ENCODE measurements at places on chromosomes 2 and 18.

DNA sequence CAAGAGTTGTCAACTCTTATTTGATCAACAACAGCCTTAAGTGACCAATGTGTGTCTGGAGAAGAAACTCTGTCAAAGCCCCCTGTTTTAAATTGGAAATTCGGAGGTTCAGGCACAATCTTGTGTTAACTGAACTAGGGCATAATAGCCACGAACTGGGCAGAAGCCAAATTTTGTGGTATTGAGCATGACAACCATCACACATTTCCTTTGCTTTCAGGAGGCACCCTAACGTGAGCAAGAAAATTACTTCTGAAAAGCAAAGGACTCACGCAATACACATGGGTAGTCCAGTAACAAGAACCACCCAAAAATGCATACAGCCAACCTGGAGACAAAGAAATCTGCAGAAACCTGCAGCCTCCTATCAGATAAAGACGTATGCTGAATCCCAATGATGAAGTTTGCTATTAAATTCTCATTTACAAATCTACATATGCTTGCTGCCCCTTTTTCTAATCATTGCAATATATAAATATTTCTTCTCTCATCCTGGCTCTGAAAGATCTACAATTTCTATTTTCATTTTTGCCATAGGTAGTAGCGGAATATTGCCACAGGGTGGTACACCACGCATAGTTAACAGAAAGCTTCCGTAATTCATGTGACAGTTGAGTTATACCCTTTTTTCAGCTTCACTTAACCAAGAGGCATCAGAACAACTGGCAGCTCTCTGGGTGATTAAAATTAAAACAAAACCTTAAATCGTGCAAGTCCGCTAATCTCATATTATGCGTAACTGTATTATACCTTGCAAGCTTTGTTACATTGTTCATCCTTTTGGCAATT, 495.8 kb downstream of the NRXN1 start:
- DNase-seq, result no peak

DNA sequence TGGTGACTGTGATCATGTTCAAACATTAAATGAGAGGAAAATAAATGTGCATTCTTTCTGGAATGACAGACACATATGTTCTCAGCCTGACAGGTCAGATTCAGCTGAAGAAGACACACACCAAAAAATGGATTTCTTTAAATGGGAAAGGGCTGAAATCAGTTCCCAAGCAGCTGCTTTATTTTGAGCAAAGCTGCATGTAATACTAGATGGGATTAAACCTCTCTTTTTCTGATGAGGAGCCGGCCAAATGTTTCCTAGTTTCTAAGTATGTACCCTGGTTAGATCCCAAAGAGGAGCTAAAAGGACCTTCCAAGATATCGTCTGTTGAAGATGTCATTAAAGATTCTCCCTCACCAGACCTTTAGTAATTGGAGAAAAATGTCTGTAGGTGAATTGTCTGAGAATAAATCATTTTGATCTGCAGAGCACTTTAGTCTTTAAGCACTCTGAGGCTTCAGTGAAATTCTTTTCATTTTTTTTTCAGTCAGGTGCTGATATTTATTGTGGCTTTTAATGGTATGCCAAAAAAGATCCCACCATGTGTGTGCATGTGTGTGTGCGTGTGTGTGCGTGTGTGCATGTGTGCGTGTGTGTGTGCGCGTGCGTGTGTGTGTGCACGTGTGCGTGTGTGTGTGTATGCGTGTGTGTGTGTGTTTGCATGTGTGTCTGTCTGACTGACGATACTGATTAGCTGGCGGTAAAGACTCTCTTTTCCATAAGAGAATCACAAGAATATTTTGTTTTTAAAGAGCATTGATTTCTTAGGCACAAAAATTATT, 175.8 kb downstream of the IRS1 start:
- no peak for DNase-seq

DNA sequence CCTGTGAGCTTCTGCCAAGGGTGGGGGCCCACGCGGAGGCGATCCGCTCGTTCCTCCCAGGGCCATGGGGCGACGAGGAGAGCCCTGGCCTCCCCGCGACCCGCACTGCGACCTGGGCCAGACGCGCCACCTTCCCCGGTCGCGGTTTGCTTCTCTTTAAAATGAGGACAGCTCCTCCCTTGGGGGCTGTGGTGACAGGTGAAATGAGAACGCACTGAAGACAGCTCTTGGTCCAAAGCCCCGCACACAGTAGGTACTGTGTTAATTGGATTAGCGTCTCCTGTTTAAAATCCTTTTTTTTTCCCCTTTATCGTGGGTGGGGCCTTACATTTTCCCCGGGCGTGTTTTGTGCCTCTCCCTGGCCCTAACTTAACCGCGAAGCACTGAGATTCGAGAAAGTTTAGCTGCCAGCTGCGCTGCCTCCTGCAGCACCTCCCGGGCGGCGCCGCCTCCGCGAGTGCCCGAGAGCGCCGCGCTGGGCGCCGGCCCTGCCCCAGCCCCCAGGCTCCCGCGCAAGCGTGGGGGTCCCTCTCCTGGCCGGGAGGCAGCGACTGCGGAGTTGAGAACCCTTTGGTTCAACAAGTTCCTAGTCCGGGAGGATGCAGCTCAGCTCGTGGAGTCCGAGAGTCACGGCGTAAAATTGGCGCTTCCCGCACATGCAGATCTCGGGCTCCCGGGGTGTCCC, 1.1 kb downstream of the HPCAL1 start:
- DNase-seq, result peak; percentile 36

DNA sequence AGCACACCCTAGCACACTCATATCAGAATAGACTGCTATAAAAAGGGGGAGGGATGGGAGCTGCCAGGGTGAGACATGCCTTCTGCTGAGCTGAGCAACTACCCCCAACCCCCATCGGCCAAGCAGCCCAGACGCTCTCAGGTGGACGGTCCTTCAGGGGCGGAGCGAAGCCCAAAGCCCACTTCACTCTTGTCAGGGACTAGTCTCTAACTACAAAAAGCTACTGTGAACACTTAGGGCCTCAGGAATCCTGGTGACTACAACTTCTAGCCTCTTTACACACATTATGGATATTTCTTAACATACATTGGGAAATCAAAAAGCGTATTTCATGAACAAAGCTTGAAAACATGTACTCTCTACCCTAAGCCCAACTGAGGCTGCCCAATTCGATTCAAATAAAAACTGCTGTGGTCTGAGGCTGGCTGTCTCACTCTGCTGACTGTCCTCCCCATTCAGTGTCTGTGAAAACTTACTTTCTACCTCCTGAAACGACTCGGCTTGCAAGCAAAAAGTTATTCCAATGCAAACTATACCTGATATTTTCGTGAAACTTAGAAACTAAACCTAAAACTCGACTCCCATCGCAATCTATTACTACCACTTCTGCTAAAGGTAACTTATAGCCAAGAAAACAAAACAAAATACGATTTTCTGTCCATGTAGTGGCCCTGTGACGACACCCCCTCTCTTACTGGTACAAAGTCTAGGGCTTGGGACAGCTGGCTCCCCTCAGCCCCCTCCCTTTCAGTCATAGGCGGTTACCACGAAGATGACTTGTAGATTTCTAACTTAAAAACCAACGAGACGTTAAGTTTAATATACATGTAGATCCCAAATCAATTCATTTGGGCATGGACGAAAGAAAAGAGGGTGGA, 1.2 kb downstream of the SERTAD2 start:
- DNase-seq, result no peak

DNA sequence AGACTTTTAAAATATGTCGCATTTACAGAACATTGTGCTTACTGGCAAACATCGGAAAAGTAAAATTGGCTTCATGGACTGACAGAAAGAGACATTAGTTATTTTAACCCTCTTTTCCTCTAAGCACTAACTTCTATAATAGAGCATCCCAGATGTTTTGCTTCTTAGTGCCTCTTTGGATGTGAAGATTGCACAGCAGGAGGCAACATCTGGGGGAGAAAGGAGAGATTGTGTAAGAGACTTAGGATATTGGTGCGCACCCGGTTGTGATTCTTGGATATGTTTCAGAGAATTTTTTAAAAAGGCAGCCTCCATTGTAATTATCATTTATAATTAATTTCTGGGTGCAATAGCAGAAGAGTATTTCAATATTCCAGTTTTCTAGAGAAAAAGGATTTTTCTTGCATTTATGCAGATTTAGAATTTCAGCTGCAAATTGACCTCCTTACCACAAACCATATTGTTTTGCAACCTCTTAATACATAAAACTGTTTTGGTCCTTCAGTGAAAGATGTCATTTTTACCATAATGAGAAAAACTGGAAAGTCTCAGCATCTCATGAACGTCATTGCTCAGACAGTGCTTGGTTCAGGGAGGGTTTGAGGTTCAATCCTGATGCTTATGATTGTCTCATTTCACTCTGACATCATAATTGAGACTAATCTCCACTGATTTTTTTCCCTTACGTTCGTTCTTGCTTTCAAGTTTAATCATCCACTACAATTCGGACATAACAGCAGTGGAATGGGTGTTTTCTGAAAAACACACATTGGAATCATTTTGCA, 404.3 kb downstream of the ZNF521 start:
- no peak for DNase-seq

DNA sequence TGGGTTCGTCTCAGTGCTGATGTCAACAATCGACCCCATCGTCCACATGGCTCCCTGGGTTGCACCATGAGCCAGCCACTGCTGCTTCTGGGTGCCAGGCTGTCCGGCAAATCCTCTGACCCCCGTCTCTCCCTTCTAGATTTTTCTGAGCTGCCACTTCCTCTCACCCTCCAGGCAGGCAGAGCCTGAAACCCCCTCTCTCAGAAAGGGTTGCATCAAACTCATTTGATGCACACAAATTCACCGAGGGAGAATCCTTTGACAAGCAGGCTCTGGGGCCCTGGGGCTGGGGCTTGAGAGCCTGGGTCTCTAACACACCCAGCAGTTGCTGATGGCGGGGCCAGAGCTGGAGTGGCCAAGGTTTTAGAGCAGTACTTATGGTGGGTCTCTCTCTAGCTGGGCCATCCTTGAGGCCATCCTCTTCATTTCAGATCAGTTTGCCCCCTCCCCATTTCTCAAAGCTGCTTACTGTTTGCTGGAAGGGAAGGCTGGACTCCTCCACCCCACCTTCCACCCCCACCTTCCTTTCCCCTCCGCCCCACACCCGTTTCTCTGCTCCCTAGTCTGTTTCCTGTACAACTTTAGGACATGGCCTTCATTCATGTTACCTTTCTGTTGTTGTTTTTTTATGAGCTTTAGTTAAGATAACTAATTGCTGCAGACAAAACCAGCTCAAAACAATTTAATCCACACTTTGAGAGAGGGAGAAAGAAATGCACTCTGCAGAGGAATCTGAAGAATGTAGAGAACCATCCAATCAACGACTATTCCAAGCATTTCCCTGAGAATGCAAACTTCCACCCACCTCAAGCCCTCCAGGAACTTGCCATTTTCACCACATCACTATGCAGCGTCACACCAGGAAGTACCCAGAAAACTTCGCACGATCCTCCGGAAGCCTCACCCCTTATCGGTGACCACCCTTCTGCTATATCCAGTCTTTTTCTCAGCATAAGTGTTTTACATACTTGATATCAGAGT, 69.5 kb downstream of the ARL4C start:
- no peak for DNase-seq

DNA sequence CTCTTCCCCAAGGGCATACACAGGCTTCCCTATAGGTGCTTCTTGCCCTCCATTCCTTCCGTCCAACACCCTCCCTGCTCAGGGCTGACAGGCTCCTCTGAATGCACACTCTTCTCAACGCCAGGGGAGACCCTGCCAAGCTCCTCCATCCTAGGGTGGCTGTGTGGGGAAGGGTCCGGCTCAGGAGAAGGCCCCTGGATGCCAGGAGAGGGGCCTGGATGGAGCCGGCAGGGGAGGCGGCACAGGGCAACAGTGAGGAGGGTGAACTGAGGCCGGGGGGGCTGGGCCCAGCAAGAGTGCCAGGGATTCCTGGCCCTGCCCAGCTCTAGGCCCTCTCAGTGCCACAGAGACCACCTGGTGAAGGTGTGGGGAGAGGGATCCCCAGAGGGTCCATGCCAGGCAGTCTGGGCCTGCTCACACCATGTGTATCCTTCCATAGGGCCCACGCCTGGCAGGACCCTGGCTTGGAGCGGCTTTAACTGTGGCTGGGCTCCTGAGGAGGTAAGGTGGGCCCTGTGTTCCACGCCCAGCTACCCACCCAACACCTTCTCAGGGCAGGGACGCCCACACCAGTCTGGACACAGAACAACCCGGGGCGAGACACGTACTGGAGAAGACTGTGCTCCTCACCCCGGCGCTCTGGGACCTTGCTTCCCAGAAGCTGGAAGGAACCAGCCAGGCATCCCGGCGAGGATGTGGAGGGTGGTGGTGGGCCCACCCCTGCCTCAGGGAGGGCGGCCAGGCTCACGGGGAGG, 26.6 kb downstream of the HS6ST1 start:
- DNase-seq, result no peak

- DNase-seq, result no peak
Observed at GRCh38 chr2:176206682-176207081, 18.2 kb downstream of the HOXD1 start.

DNA sequence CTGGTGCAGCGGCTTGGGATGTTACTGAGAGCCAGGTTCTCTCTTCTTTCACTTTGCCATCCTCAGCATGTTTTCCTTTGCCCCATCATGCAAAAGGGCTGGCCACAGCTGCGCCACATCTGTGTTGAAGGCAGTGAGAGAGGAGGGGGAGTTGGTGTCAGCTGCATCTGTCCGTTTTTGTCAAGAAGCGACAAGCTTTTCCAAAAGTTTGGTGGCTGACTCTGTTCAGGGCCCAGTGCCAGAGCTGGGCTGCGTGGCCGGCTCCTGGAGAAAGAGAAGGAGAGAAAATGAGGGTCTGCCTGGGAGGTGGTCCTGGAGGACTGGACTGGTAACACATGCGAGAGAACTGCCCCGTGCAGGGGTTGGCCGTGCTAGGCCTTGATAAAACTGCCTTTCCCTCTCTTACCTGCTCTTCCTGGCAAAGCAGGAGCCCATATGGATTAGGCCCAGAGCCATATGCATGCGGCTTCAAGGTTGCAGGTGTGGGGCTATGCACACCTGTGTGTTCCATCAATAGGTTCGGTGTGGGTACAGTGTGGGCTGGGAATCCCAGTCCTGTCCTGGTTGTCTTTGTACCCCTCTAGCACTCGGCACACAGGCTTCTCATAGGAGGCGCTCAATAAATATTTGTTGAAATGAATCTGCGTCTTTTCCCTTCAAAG, 9.0 kb downstream of the RNF144A start:
- no peak for DNase-seq

DNA sequence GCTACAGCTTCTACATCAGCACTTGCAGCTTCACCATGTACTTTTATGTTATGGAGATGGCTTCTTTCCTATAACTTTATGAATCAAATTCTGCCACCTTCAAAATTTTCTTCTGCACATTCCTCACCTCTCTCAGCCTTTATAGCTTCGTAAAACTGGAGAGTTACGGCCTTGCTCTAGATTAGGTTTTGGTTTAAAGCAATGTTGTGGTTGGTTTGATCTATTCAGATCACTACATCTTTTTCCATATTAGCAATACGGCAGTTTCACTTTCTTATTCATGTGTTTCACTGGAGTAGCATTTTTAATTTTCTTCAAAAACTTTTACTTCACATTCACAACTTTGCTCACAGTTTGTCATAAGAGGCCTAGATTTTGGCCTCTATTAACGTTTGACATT, 242.9 kb upstream of the GYPC start:
- no peak for DNase-seq

GRCh38 chr2:70679259-70679658, 88.7 kb downstream of the ADD2 start:
- no peak for DNase-seq
